Kidney epithelial cell (primary cell): ENCODE measurements at places on chromosomes 3 and 15.

GRCh38 chr3:53184701-53185100 is 23.7 kb downstream of the PRKCD start:
- no peak for DNase-seq

GRCh38 chr3:462851-463250 is 266.3 kb downstream of the CHL1 start:
- DNase-seq: no peak

- DNase-seq: no peak
These were observed 311.4 kb downstream of the LPP start for GRCh38 chr3:188465311-188465710.

- no peak for DNase-seq
These were observed 302.5 kb upstream of the ATP11B start for GRCh38 chr3:182490596-182491491.

GRCh38 chr15:57554812-57555179 is 36.9 kb upstream of the MYZAP start:
- no peak for DNase-seq

DNA sequence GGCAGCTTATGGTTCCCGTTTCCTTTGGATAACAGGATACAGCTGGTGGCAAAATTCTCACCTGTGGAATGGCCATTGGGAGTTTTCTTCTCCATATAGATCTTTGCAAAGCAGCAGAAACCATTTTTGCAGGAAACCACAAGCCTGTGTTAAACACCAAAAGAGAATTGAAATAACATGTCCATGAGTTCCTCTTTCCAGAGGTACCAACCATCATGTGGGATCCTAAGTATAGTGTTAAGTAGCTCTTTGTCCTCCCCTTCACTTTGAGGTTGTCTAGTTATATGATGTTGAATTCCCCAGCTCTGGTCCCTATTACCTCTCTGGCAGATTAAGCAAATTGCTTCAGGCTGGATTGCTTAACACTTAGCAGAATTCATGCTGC is 94.9 kb downstream of the AKAP13 start:
- no peak for DNase-seq

DNA sequence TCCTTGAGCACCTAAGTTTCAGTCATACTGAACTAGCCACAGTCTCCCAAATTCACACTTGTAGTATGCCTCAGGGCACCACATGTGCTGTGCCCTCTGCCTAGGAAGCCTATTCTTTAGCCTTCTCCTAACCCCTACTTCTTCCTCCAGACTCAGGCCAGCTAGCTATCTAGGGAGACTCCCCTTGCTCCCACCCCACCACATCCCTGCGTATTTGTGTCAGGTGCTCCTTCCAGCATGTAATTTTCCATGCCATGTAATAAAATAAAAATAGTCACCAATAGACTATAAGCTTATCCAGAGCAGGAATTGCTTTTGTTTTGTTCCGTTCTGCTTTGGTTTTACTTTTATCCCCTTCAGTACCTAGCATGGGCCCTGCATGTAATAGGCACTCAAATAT is 14.9 kb upstream of the GJD2 start:
- no peak for DNase-seq

DNA sequence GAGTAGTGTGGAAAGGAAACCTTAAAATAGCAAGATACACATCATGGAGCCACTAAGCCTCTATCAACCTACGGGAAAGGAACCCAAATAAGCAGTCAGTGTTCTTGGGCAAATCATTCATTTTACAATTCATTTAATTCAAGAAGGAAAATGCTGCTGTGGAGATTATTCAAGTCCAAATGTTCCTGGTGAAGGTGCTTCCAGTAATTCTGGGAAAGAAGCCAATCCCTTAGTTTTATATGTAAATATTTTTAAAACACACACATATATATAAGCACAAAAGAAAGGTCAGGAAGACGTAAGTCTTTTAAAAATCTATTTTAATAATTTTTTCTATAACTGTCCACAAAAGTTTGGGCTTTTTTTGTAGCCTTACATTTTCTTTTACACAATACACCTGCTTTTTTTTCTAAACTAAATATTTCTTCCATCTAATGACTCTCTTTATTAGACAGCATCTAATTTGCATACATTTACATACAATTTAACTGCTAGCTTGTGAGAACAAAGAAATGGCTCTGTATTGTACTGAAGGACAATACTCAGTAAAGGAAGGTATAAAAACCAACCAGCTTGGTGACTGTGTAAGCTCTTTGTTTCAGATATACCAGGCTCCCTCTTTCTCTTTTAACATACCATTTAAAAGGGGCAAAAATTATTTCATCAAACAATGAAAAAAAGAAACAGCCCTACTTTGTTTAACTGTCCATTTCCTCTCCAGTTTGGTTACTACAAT is 269.5 kb downstream of the ZBTB20 start:
- DNase-seq: no peak
